Central memory CD4-positive, alpha-beta T cell (primary cell): ENCODE measurements at places on chromosomes 7 and 10.

- no peak for DNase-seq
Measured at GRCh38 chr7:24705461-24705954, 51.8 kb downstream of the GSDME start.

- no peak for DNase-seq
Measured at GRCh38 chr7:98802088-98802780, 67.6 kb downstream of the TMEM130 start.

DNA sequence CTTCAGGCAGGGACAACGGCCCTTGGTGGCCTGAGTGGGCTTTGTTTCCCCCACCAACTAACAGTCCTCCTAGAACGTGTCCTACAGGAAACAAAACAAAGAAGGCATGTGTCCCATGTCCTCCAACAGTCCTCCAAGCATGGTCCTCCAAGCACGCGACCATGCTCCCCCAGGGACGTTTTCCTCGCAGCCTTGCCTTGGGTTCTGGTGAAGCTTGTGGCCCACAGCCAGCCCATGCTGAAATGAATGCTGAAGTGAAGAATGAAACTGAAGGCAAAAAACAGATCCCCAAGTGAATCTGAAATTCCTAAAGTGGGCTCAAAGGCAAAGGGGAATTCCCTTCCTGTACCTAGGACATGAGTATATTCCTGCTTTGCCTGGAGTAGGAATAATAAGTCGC lies 176.6 kb downstream of the JCAD start:
- no peak for DNase-seq

- DNase-seq = peak; percentile 48
Measured at GRCh38 chr7:69603937-69604494, 5.7 kb downstream of the AUTS2 start.
